ENCODE measurements at places on chromosomes 5 and 9.

- DNase-seq: no peak
These were observed 61.7 kb downstream of the HMCN2 start for GRCh38 chr9:130327070-130327780.

GRCh38 chr9:89668216-89668865 is 63.5 kb downstream of the GADD45G start:
- no peak for DNase-seq

DNA sequence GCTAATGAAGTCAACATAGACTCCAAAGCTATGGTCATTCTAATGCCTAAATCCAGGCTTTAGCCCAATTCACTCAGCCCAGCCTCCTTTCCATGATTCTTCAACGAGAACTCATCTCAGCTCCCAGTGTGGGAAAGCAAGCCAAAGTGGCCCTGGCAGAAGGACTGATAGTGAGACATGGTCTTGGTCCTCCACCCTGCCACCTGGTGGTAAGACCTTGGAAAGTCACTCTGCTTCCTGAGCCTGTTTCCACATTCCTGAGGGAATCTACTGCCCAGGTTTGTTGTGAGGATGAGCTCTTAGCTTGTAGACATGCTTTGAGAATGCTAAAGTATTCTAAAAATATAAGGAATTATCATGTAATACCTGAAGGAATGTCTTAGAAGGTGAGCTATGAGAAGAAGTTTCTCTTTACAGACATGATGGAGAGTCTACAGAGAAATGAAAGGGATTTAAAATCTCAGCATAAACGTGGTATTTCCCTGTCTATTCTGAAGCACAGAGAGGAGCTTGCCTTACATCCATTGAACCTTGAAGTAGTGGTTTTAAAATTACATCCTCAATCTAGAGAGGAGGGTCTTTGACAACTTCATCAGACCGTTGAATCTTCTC is 173.5 kb downstream of the TRIM32 start:
- peak; percentile 0 for DNase-seq

- DNase-seq: no peak
These were observed 61.9 kb upstream of the RUFY1 start for GRCh38 chr5:179488491-179488890.

DNA sequence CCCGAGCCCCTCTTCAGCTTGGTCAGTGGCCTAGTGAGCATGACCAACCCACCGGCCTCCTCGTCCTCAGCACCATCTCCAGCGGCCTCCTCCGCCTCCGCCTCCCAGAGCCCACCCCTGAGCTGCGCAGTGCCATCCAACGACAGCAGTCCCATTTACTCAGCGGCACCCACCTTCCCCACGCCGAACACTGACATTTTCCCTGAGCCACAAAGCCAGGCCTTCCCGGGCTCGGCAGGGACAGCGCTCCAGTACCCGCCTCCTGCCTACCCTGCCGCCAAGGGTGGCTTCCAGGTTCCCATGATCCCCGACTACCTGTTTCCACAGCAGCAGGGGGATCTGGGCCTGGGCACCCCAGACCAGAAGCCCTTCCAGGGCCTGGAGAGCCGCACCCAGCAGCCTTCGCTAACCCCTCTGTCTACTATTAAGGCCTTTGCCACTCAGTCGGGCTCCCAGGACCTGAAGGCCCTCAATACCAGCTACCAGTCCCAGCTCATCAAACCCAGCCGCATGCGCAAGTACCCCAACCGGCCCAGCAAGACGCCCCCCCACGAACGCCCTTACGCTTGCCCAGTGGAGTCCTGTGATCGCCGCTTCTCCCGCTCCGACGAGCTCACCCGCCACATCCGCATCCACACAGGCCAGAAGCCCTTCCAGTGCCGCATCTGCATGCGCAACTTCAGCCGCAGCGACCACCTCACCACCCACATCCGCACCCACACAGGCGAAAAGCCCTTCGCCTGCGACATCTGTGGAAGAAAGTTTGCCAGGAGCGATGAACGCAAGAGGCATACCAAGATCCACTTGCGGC is 1.8 kb downstream of the EGR1 start:
- DNase-seq: no peak

DNA sequence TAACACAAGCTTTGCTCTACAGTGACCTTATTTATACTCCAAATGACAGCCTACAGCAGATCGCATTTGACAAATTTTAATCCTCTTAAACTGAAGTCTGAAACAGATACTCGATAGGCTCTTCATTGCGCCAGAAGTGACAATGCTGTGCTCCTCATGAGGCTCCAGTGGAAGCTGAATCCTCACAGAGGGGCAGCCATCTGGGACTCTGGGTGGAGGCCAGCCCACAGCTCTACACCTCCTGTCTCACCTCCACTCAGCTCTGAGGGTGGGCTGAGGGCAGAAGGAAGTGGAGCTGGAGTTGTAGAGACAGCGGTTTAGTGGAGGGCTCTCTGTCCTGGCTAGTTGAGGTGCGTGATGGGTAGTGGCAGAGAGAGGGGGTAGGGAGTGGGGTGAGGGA is 283.3 kb upstream of the ANKRD55 start:
- DNase-seq: no peak

- DNase-seq: no peak
These were observed 554 bp downstream of the JAK2 start for GRCh38 chr9:4985386-4986266.

- no peak for DNase-seq
These were observed 33.3 kb upstream of the PTGS1 start for GRCh38 chr9:122337556-122337929.

- DNase-seq: no peak
These were observed 231.7 kb downstream of the FBXL7 start for GRCh38 chr5:15731699-15732098.

DNA sequence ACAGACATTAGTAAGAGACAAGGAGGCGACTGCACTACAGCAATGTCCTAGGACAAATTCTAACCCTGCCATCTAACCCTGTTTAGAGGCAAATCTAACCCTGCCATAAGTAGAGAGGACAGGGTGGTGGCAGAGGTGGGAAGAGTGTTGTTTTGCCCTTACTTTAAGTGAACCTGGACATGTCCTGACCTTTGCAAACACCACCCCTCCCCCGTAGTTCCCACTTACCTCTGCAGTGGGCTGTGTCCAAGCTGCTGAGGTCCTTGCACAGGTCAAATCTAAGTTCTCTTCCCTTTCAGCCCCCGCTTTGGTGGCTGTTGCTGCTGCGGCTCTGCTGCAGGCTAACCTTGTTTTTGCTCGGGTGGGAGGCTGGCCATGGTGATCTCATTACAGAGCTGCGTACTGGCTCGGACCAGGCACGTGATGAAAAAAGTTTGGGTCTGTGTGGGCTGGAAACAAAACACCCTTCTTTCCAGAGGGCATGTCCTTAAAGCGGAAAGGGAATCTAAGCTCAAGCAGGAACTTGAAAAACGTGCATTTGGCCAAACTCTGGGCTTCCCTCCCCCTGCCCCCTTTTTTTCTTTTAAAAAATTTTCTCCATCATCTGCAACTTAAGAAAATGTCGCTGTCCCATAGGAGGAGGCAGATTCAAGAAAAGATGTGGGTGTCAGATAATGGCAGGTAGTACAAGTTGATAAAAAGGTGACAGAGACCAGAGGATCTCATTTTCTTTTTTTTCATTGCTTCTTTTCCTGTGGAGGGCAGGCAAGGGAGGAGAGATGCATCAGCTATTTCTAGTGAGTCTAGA is at the start of gene FAXDC2:
Gene FAXDC2 (minus strand): TSS at position 349 of the 808 bp plus-strand sequence. CDS start 12,425 bp downstream, outside the sequence.
- DNase-seq: no peak

- DNase-seq: no peak
These were observed 56.9 kb downstream of the HOMER1 start for GRCh38 chr5:79456890-79457583.

DNA sequence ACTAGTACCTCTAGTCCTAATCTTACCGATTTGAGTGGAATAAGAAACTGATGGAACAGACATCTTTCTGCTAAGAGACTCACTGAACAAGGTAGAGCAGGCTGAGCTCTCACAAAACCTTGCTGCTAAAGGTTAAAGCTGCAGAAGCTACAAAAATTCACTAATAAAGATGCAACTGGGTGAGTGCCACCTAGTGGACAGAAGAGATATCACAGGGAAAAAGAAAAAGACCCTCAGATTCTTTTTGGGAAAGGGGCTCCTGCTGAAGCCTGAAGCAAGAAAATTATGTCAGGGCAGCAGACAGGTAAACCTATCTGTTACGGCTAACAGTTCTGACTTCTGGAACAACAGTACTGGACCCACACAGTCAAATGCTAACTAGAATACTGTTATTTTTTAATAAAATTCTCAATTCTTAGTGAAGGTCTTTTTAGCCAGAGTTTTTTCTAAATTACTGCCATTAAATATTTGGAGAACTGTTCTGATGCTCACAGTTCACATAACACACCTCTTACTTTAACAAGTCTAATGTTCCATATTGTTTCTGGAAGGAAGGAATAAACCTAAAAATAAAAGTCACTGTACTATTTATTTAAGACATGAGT is 51.2 kb downstream of the DIAPH1 start:
- no peak for DNase-seq

GRCh38 chr5:126984632-126985031 is 45.7 kb downstream of the MARCHF3 start:
- DNase-seq: no peak

DNA sequence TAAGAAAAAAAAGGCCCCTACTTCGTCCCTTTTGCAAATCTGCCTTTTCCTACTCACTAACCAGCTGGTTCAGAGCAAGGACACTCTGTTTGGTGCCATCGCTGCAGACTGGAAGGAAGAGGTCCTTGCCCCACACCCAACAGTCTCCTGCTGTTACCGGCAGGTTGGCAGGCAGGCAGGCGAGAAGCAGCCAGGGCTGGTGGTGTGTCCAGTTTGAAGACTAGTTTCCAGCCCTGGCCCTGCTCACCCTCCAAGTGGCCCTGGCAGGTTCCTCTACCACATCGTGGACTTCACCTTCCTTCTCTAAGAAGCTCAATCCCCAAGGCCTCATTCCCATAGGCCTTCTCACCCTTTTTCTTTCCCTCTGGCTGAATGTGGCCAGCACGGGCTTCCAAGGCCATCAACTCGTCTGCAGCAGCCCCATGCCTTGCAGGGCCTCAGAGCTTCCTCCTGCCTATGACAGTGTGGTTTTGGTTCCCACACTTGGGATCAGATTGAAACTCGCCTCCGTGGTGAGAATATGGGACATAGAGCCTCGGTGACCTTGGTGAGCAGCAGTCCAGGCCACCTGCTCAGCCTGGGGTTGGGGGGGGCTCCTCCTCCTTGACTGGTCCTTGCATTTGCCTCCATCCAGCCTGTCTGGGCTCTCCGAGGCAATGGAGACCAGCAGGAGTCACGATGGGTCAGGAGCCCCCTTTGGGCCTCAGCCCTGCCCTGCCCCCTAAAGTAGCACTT is 22.9 kb downstream of the TGFBI start:
- DNase-seq: no peak

- no peak for DNase-seq
These were observed 281.7 kb downstream of the OSTF1 start for GRCh38 chr9:75369989-75370388.

DNA sequence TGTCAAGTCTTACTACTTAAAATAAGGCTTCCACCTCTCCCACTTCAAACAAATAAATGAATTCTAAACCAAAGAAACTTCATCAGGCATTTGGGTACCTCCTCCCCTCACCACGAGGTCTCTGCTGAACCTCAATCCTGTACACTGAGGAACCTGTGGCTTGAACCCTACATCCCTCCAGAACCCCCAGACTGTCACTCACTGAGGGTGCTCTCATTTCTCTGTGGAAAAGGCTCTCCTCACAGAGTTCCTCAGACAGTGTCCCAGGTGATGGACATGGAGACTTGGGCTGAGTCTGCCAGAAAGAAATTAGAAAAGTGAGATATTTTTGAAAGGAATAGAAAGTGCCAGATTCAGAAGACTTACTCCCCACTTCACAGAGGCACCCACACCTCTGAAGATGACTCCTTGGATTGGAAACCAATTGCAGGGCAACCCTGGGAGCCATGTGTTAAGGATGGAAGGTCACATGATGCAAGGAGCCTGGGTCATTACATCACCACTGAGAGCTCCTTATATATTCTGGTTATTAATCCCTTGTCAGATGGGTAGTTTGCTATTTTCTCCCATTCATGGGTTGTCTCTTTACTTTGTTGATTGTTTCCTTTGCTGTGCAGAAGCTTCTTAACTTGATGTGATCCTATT is 19.8 kb downstream of the MLANA start:
- no peak for DNase-seq

- DNase-seq: no peak
These were observed 8.9 kb downstream of the AK6 start for GRCh38 chr5:69360442-69360841.

DNA sequence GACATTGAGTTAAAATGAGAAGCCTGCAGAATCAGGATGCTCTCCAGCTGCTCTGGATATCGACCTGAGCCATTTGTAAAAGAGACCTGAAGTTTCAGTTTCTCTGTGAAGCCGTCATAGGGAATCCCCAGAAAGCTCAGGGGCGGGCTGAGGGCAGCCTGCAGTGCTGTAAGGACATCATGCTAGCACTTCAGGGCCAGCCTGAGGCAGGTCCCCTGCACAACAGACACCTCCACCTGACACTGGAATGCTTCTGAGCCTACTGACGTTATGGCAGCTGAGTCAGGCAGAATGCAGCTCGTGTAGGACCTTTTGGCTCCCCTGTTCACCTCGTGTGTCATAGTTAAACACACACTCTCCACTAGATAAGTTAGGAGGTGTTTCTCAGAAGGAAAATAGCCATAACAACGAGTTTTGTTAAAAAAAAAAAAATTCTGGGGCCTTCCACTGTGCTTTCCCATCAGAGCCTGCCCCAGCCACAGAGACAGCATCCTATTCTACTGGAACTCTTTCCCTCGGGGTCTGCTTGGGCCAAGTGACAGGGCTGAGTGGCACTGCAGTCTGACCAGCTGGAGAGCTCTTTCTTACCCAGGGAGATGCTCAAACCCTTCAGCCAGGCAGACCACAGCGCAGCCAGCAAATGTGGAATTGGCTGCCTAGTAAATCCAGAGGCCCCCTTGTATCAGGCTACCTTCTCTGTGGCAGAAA is 354.9 kb downstream of the DIRAS2 start:
- DNase-seq: no peak

GRCh38 chr5:153459051-153459743 is 31.3 kb upstream of the GRIA1 start:
- DNase-seq: no peak

GRCh38 chr5:124436294-124436693 is 310.1 kb downstream of the ZNF608 start:
- no peak for DNase-seq

DNA sequence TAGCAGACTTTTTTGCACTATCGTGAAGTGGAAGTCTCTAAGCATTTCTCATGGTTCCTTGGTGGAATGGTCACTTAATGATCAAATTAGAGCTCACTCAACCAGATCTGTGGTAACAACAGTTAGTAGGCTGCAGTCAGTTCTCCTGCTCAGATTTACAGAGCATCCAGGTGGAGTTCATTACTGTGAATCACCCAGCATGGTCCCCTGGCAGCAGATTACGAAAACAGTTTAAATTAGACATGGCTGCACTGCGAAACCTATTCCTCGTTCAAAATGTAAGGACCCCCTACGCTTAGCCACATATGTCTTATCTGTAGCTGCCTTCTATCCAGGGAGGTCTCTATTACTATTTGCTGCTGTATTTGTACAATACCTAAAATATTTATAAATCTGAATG is 823.6 kb upstream of the ARRDC3 start:
- DNase-seq: no peak

DNA sequence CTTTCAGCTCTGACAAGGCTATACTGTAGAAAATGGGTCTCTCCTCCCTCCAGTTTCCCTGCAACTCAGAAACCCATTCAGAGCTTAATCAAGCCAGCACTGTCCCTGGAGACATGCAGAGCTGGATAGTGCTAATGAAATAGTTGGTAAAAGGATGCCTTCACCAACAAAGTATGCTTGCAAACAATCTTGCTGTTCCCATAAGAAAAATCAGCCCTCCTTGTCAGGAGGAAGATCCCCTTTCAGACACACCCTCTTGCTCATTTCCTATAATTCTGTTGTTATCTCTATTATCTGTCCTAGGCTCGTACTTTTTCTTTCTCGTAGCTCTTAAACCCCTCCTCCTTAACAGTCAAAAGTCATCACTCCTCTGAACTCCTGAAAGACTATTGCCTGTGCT is 9.9 kb upstream of the OSMR start:
- DNase-seq: no peak
